ENCODE measurements at places on chromosomes 5 and 9.

DNA sequence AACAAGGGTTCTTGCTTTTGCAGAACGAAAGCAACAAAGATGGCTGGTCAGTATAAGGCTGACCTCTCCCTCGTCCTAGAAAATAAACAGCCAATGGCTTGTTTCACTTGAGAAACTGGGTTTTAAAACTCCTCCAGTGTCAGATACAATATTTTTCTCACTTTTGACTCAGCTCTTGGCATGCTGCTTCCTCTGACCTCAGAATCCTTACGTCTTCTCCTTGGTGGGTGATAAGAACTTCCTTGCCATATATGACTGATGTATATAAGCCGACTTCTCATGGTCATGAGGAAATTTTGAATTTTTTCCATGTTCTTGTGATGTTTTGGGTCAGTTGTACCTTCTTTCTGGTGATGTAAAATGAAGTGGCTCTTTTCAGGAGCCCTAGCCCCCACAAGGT, 3.8 kb downstream of the ZNF618 start:
- no peak for DNase-seq

- peak; percentile 52 for DNase-seq
These were observed 67.4 kb downstream of the FBN2 start for GRCh38 chr5:128470663-128471062.

GRCh38 chr9:38254151-38254550, 138.4 kb upstream of the ALDH1B1 start:
- DNase-seq, result no peak

DNA sequence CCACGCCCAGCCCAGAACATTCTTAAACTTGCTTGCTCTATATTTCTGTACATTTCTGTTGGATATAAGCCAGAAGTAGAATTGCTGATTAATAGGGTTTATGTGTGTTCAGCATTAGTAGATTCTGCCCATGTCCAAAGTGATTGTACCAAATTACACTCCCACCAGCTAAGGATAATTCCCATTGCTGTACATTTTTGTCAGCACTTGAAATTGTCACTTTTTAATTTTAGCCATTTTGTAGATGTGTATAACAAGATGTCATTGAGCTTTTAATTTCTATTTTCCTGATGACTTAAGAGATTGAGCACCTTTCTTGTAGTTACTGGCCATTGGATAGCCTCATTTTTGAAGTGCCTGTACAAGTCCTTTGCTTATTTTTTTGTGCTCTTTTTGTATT, 46.4 kb downstream of the AQP7 start:
- DNase-seq, result no peak

- no peak for DNase-seq
These were observed 22.0 kb downstream of the ENHO start for GRCh38 chr9:34500623-34501267.

- peak; percentile 71 for DNase-seq
These were observed 133.4 kb downstream of the TRPM3 start for GRCh38 chr9:70987986-70988385.
